Activated T-cell treated with anti-CD3 and anti-CD28 coated beads for 1 hour (primary cell): ENCODE measurements at places on chromosomes 11 and 22.

DNA sequence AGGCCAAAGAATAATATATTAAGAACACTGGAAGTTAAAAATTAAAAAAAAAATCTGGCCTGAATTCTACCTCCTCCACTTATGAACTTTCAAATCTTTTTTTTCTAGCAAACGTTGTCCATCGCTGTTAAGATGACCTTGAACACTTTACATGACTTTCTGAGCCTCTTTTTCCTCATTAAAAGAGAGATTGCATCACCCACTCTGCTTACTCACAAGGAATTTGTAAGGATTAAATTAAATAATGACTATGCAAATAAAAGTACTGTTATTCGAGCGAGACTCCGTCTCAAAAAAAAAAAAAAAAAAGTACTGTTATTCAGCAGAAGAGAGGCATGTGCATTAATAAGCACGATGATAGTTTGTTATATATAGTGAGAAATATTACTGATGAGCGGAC is 285.1 kb upstream of the CCDC90B start:
- DNase-seq: no peak

DNA sequence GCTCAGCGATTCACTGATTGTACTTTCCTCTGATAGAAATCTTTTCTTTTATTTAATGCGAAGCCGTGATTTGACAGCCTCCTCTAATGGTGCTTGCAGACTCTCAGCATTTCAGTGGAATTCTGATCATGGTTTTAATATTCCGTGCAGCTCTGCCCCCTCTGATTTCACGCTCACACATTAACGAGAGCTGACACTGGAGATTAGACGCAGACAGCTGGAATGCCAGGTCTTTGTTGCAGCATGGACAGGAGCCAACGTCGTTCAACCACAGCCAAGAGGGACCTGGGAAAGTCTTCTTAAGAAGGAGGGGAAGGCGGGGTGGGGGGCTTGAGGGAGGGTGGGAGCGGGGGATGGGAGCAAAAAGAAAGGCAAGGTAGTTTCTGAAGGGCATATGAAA is 186.4 kb downstream of the BLID start:
- DNase-seq: no peak

DNA sequence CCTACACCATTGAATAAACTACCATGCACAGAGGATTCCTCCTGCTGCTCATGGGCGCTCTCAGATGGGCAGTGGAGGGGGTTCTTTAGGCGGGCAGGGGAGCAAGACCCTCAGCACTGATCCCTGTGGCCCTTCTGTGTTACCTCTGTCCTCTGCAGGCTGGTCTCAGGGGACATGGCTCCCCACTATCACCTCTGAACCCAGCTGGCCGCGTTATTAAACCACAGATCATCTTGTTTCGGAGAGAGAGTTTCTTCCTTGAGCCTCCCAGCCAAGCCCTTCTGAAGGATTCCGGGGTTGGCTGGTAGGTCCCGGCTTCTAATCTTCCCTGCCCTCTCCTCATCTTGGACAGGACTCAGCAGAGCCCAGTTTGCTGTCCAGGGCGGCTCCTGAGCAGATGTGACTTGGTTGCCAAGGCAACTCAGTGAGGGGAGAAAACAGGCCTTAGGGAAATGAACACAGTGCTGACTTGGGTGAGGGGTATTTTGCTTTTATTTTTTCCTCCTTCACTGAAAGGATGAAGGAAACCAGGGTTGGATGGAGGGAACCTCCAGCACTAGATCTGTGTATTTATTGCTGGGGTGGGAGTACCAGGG is 13.3 kb downstream of the APOL3 start:
- no peak for DNase-seq

DNA sequence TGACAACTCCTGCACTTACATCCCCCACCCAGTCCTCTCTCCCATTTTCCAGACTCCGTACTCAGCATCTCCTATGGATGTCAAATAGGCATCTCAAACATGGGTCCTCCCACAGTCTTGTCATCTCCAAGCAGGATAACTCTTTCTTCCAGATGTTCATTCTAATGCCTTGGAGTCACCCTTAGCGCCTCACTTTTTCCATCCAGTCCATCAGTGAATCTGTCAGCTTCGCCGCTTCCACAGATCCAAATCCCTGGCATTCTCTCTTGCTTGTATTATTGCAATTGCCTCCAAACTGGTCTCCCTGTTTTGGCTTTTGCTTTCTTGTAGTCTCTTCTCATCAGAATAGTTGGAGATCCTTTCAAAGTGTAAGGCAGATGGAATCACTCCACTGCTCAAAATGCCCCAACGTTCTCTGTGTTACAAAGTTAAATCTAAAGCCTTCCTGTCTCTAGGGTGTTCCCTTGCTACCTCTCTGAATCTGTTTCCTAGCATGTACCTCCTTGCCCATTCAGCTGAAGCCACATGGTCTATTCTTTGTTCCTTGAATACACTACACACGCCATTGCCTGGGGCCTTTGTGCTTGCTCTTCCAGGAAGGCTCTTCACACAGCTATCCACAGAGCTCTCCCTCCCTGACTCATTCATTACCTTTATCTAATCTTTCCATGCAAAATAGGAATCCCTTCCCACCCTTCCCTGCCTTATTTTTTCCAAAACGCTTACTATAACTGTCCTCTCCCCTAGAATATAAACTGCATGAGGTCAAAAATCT is 64.8 kb downstream of the UBASH3B start:
- DNase-seq: no peak

GRCh38 chr11:114623720-114624119 is 28.1 kb upstream of the NXPE4 start:
- DNase-seq: no peak

DNA sequence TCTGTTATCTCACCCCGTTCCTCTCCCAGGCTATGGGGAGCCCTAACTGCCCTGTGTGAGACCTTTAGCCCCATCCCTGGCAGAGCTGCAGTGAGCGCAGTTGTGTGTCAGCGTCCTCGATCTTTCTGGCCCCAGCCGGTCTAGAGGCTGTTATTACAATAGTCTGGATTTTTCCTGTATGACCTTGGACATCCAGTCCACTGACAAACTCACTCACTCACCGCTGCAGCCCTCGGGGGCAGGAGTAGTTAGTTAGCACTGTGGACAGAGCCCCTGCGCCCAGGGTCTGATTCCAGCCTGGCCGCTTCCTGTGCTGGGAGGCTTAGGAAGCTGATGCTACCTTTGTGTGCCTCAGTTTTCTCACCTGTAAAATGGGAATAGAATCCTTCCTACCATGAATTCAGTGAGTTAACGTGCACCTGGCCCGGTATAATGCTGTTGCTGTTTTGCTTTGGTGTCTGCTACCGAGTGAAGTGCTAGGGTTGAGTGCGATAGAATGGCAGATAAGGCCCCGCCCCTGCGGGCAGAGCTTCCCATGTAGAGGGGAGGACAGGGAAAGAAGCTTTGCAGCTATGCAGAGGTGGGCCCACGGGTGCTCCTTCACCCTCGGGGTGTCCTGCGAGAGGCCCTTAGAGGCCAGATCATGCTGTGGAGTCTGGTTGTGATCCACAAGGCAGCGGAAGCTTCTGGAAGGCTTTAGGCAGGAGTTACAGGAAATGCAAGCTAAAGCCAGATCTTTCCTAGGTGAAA is 3.0 kb downstream of the LRP5 start:
- DNase-seq: no peak

DNA sequence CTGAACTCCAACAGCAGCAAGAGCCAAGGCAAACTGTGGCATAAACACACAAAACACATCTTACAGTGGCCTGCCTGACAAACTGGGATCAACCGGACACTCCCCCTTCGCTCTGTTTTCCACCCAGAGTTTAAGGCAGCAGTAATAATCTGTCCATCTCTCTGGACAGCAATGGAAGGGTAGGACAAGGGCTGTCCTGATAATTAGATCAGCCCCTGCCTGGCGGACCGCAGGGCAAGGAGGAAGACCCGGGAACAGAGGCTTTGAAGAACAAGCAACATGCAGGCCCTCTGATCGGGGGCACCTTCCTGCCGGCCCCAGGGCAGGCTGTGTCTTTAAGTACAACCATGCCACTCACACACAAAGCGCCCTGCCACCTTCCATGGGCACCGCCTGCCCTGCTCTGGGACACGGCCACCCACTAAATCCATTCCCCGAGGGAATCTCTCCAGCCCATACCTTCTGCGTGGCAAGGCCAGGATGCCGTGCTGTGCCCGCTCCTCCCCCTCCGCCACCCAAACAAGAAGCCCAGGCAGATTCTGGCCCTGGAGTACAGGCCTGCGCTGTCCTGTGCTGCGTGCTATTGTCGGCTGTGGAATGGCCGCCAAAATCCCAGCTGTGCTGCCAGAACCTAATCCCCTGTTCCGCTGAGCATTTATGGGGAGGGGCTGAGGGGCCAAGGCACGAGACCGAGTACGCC is 38.8 kb downstream of the NUMA1 start:
- DNase-seq: peak; percentile 29

DNA sequence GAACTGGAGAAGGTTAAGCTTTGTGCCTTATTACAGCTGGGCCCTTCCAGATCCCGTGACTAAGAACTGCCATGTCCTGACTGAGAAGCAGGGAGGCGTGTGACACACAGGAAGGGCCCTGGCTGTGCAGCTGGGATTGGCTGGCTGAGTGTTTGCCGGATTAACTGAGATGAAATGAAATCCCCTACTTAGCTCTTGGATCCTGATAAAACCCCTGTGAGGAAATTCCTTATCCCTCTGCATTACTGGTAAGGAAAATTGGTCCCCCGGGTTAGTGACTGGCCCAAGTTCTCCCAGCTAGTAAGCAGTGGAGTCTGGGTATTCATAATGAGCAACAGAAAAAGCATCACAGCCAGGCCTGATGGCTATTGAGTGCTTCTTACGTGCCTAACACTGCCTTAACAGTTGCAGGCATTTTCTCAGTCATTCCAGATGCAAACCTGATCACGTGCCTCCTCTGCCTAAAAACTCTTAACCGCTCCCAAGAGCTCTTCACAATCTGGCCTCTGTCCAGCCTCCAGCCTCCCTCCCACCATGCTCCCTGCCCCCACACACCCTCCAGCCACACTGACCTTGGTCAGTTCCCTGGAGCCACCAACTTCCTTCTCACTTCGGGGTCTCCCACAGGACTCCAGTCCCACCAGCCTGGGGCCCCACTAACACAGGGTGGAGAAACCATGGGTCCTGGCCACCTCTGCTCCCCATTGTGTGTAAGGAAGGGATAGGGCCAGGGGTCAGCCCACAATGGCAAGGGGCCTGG is 37.8 kb downstream of the ARRB1 start:
- DNase-seq: no peak

DNA sequence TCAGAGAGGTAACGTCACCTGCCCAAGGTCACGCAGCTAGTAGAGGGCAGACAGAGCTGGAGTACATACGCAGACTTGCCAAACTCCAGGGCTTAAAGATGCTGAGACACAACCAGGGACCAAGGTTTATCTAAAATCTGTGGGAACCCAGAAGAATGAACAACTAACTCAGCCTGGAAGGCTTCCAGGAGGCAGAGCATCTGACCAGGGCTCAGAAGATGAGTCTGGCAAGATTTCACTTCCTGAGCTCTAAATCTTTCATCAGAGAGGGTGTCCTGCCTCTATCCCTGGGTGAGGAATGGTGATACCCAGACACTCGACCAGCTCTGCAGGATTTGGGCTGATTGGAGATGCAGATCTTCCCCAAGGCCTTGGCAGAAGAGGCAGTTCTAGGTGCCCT is 9.1 kb downstream of the GAL3ST1 start:
- no peak for DNase-seq

GRCh38 chr22:44207173-44207980 is 26.7 kb downstream of the PARVG start:
- no peak for DNase-seq

GRCh38 chr11:1487851-1488574 is 1.4 kb upstream of the MOB2 start:
- DNase-seq: no peak

DNA sequence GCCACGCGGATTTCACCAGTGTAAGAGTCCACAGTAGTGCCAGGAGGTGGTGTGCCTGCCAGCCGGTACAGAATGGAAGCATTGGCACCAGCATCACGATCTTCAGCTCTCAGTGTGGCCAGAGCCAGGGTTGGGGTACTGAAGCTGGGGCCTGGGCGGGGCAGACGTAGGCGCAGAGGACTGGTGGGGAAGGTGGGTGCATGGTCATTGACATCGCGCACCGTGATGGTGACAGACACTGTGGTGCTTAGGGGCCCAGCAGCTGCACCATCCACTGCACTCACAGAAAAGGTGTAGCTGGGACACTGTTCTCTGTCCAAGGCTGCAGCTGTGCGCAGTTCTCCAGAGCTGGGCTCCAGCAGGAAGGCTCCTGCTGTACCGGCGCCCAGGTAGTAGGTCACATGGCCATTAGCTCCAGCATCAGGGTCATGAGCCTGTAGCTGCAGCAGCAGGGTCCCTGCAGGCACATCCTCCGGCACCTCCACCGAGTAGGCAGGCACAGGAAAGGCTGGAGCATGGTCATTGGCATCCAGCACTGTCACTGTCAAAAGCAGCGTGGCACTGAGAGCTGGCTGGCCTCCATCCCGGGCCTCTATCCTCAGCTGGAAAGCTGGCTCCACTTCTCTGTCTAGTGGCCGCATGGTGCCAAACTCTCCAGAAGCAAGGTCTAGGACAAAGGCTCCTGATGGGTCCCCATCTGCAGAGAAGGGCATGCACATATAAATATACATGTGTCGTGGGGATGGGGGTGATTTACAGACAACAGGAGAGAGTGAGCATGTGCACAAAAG is 7.9 kb upstream of the TPP1 start:
- no peak for DNase-seq

GRCh38 chr11:31872076-31872443 is 60.9 kb upstream of the PAX6 start:
- DNase-seq: no peak

DNA sequence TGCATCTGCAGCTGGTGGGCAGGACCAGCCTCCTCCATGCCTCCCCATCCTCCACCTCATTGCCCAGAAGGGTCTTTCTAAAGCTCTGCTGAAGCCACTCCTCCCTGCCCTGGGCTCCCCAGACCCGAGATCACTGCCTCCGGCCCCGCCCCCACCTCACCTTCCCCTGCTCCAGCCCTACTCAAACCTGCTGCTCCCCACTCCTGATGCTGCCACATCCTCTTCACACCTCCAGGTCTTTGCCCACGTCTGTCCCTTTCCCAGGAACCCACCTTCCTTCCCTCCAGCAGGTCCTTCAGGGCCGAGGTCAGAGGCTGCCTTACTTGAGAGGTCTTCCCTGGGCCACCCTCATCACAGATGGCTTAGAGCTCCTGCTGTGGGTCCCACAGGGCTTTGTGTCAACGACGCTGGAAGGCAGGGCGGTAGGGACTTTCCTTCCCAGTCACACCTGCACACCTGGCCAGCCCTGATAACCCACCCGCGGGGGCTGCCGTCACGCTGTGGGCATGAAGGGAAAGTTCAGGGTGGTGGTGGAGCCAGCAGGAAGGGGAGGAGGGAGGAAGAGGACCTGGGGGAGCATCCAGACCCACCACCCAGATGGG is 11.9 kb downstream of the WNT7B start:
- DNase-seq: no peak

GRCh38 chr22:28810821-28811491 is 10.6 kb upstream of the XBP1 start:
- DNase-seq: no peak
